CD4-positive, alpha-beta T cell treated with Interleukin-17A for 4 hours (primary cell): ENCODE measurements at places on chromosomes 13 and 19.
A peak's percentile ranks its signal among the peaks of the same experiment; 100 is the strongest.

- no peak for DNase-seq
Observed at GRCh38 chr13:66200555-66200954, 1029.6 kb downstream of the PCDH9 start.

GRCh38 chr13:57672168-57672567, 40.6 kb downstream of the PCDH17 start:
- no peak for DNase-seq

- DNase-seq: peak; percentile 54
Observed at GRCh38 chr19:54430306-54431254, 15.3 kb downstream of the TTYH1 start.

- DNase-seq: no peak
Observed at GRCh38 chr13:80527400-80527799, 186.5 kb upstream of the SPRY2 start.

DNA sequence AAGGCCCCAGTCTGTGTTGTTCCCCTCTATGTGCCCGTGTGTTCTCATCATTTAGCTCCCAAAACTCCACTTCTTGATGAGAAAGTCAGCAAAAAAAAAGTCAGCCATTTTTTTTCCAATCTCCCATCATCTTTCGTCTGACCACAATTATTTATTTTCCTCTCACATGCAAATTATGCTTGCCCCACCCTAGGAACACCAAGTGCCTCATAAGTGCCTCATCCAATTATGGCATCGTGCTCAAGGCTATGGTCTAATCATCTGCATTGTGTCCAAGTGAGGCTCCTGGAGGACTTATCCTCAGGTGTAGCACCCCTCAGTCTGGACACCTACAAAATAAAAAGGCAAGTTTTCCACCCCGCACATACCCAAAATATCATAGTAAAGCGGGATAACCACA, 20.8 kb upstream of the IPO5 start:
- DNase-seq: no peak

DNA sequence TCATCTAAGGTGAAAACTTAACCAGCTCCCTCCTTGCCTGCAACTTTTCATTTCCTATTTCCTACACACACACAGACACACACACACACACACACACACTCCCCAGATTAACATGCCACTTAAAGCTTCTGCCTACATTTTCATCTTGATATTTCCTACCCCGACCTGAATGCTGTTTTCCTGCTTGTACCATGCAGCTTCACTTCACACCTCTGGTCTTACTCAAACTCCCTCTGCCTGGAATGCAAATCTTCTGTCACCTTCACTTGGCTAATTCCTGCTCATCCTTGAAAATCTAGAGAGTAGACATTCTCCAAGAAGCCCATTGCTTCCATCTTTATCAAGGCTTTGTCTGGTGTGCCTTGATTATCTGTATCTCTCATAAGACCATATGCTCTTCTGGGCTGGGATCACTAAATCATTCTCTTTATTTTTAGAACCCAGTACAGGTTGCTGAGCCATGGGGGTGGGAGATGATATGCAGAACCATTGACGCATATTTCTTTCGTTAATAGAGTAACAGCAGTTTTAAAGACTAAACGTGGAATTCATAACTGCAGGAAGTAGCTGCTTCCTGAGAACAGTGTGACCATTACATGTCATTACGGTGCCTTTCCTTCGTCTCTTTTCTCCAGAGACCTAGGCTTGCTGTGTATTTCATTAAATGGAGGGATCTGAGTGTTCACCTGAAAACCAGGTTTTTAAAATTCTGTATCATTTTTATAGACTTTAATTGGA, 37.7 kb downstream of the CNMD start:
- DNase-seq: no peak

GRCh38 chr13:35881360-35881759, 249.8 kb downstream of the DCLK1 start:
- DNase-seq: no peak

DNA sequence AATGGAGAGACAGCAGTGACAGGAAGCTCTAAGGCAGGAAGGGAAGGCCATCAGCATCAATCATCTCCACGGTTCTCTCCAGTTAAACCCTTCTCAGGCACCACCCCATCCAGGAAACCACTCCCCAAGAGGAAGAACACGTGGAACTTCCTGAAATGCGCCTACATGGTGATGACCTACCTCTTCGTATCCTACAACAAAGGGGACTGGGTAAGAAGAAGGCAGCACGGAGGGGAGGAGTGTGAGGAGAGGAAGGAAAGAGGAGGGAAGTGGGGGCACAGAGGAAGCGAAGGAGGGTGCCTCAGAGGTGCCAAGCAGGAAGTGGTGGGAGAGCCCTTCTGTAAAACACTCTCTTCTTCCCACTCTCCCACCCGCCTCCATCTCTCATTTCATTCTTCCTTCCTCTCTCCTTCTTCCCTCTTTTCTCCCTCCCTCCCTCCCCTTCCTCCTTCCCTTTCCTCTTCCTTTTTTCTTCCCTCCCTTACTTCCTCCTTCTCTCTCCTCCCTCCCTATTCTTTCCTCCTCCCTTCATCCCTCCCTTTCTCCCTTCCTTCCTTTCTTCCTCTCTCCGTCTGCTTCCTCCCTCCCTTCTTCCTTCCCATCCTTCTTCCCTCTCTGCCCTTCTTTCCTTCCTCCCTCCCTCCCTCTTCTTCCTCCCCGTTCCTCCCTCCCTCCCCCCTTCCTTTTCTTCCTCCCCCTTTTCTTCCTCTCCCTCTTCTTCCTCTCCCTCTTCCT, 12.6 kb downstream of the ZSCAN5A start:
- no peak for DNase-seq

DNA sequence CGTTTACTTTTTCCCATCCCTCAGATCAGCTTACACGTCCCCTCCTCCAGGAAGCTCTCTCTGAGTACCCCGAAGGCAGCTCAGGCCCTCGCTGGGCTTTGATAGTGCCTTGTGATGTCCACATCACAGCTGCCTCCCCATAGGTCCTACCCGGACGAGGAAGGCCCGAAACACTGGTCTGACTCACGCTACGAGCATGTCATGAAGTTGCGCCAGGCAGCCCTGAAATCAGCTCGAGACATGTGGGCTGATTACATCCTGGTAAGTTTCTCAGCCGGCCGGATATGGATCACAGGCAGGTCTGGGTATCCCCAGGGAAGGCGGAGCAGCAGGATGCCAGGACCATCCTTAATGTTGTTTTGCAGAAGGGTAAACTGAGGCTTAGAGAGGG, 4.8 kb downstream of the COLGALT1 start:
- no peak for DNase-seq

GRCh38 chr19:13396250-13397080, 109.8 kb downstream of the CACNA1A start:
- no peak for DNase-seq

DNA sequence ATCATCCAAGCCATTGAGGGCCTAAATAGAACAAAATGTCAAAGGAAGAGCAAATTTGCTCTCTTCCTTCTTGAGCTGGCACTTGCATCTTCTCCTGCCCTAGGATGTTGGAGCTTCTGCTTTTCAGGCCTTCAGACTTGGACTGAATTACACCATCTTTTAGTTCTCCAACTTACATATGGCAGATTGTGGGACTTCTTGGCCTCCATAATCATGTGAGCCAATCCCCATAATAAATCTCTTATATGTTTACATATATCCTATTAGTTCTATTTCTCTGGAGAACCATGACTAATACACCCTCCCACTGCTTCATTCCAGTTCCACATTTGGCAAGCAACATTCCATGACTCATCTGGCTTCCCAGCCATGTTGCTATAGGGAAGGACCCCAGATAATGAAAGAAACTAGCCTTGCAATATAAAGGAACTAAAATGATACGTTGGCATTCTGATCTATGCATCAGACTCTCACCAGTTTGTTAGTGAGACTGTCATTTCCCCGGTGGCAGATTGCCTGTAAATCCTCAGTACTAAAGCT, 11.0 kb upstream of the ACOD1 start:
- DNase-seq: no peak

DNA sequence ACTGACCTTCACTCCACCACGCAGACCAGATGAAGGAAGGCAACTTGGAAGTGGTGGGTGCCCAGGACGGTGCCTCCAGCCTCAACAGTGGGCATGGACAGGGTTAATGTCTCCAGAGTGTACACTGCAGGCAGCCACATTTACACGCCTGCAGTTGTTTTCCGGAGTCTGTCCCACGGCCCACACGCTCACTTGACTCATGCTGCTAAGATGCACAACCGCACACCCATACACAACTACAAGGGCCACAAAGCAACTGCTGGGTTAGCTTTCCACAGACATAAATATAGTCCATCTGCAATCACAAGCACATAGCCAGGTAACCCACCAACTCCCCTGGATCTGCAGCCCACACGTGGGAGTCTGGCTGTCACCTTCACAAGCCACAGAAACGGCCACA, 12.6 kb upstream of the AXL start:
- no peak for DNase-seq

DNA sequence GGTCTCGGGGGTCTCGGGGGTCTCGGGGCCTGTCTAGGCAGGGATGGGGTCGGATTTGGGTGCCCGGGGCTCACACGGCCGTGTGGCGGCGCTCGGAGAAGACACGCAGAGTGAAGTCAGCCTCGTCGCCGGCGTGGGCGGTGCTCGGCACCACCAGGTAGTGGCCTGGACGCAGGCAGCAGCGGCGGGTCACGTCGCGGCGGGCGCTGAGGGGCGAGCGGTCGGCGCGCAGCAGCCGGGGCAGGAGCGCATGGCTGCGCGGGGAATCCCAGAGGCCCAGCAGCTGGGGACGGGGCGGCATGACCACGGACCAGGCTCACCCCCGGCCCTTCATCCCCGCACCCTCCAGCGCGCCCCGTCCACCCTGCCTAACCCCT, 8.2 kb downstream of the CAPN12 start:
- peak; percentile 75 for DNase-seq

- DNase-seq: no peak
Observed at GRCh38 chr19:31154021-31154420, 195.2 kb downstream of the TSHZ3 start.

DNA sequence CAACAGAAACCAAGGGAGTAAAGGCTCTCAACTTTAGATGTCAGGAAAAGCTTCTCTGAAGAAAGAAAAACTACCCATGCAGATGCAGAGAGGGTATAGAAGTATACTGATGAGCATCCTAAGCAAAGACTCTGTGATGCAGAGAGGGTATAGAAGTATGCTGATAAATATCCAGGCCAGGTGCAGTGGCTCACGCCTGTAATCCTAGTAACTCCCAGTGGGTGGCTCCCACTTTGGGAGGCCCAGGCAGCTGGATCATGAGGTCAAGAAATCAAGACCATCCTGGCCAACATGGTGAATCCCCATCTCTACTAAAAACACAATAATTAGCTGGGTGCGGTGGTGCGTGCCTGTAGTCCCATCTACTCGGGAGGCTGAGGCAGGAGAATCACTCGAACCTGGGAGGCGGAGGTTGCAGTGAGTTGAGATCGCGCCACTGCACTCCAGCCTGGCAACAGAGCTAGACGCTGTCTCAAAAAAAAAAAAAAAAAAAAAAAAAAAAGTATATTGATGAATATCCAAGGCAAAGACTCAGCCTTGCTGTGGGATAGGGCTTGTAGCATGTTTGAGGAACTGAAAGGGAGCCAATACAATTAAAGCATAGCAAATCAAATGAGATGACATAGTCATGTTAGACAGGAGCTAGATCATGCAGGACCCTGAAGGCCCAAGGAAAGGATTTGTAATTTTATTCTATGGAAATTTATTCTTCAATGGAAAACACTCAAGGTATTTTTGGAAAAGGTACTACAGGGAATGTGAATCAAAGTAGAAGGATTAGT, 14.9 kb downstream of the UBL3 start:
- DNase-seq: no peak

DNA sequence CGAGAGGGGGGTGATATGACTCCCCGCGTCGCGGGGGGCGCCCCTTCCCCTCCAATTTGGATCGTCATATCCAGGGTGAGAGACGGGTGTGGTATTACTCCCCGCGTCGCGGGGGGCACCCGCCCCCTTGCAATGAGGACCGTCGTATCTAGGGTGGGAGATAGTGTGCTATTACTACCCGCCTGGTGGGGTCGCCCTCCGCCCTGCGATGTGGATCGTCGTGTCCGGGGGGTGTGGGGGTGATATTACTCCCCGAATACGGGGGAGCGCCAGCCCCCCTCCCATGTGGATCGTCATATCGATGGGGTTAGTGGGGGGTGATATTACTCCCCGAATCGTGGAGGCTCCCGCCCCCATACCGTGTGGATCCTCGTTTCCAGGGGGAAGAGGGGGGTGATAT, 29.2 kb upstream of the RGCC start:
- peak; percentile 76 for DNase-seq

- DNase-seq: no peak
Observed at GRCh38 chr19:5934069-5934401, 20.0 kb downstream of the CAPS start.

GRCh38 chr19:543910-544608, at the start of gene GZMM:
GZMM (plus strand) TSS chr19:544053; CDS start chr19:544072, 19 bp downstream.
- peak; percentile 85 for DNase-seq

- no peak for DNase-seq
Observed at GRCh38 chr19:11756965-11757364, 9.8 kb upstream of the ZNF441 start.

DNA sequence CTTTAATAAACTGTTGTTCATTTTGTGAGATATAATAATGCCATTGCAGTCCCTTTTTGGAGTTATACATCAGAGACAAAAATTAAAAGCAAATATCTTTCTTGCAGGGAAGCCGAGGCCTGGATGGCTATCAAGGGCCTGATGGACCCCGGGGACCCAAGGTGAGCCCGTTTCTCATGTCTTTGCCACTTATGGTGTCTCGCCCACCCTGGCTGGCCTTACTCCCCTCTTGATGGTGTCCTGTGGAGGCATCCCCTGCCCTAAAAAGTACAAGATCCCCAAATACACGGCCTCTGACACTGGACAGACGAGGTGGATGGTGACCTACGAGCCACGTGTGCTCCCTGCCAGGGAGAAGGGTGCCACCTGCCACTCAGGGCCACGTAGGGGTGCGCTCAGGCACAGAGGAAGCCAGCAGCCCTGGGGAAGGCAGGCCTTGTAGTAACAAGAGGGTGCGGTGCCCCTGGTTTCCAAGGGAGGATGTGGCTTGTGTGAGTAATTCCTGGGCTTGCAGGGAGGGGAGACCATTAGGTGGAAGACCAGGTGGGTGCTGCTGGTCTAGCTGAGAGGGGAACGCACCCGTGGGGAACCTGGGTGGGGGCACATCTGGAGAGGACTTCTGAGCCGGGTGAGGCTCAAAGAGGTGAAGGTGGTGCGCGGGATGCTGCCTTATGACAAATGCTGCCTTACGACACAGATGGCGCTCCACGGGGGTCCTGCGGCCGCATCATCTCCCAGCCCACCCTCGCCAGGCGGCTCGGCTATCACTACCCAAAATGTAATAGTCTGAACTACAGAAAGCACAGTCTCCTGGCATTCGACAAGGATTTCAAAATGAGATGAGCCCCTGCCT, 115.6 kb downstream of the RAB20 start:
- DNase-seq: no peak

GRCh38 chr13:36668316-36668715, 5.5 kb upstream of the SERTM1 start:
- DNase-seq: no peak

DNA sequence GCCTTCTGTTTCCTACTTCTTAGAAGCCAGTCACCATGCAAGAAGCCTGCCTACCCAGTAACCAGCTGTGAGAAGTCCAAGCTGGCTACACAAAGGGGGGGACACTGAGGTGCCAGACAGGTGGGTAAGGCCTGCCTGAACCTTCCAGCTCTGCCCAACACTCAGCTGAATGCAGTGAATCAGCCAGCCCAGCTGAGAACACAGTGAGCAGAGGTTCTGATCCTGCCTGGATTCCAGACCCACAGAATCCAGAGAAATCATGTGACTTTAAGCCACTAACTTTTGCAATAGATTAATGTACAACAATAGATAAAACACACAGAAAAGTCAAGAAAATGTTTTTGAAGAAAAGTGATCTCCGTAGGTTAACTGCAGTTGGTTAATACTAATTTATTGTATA, 151.7 kb downstream of the EFNB2 start:
- DNase-seq: no peak
